Stimulated activated CD8-positive, alpha-beta memory T cell treated with anti-CD3 and anti-CD28 coated beads, Interleukin-4, amount 100 ng/mL, for 4 hours (primary cell): ENCODE measurements at places on chromosomes 16 and 17.

DNA sequence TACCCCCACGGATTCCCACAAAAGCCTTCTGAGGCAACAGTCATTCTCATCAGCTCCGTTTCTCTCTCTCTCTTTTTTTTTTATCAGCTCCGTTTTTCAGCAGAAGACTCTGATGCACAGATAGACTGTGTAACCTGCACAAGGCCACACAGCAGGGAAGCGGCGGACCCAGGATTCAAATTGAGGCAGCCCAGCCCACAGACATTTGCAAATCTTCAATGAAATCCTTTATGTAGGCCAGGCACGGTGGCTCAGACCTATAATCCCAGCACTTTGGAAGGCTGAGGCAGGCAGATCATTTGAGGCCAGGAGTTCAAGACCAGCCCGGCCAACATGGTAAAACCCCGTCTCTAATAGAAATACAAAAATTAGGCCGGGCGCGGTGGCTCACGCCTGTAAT, 2.4 kb upstream of the MEOX1 start:
- DNase-seq = no peak

GRCh38 chr17:19915245-19915978, 47.7 kb upstream of the ULK2 start:
- DNase-seq = no peak

DNA sequence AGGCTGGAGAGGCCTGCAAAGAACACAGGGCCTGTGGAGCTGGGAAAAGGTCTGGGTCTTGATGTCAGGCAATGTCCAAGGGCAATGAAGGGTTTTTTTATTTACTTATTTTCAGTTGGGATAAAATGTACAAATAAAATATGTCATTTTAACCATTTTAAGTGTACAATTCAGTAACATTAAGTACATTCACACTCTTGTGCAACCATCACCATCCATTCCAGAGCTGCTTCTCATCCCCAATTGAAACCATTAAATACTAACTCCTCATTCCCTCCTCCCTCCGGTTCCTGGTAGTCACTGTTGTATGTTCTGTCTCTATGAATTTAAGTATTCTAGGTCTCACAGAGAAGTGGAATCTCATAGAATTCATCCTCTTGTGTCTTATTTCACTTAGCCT, 444.7 kb downstream of the HS3ST3B1 start:
- DNase-seq = no peak

- DNase-seq = peak; percentile 70
Measured at GRCh38 chr17:58328195-58329034, at the start of gene TSPOAP1. TSPOAP1 (minus strand) TSS chr17:58328795; CDS start chr17:58327920, 875 bp downstream.

DNA sequence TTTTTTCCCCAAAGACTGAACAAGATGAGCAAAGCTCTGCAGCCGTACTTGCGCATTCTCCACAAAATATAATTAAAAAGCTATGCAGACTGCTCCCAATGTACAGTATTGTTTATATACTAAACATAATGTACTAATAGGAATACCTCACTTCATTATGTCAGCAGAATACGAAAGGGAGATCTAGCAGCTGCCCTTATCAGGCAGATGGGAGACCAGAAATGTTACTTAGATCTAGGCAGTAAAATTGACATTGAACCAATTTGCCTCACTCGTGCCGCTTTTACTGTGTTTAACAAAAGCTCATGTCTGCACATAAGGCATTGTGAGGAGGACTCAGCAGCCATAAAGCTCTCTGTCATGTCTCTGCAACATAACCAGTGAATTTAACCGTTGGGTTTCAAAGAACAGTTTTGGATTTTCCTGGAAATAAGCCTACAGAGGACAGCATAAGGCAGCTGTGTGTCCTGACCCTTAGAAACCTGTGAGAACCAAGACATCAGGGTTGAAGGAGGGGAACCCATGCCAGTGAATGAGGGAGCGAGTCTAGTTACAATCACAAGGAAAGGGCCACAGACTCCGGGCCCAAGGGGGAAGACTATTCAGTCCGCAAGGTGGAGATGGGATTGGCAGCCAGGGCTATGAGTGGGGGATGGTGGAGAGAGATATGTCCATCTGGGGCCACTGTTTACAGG, 71.4 kb downstream of the GNAO1 start:
- no peak for DNase-seq

DNA sequence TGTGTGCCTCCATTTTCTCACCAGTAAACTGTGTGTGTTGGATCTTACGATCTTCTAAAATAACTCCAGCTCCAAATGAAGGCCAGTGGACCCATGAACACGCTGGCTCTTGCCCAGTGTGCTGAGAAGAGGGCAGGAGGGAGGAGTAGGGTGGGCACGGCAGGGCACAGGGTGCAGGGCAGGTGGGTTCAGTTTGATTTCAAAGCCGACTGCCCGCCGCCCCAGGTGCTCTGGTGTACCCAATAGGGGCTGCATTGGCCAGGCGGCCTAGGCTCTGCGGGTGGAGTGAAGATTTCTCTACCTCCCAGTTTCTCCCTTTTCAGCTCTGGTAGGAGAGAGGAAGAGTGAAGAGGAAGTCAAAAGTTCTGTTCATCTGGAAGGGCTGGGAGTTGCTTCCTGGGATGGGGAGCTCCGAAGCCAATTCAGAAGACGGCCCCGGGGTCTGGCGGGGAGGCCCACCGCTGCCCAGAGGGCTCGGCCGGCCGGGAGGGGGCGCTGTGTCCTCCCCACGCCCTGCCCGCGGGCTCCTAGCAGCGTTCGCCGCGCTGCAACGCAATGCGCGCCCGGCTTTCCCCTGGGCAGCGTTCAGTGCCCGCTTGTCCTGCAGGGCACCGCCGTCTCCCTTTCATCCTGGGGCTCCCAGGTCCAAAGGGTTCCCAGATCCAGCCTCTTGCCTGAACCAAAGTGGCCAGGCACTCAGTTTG, 1.1 kb upstream of the CRHR1 start:
- no peak for DNase-seq

GRCh38 chr16:73369851-73370250, 321.9 kb upstream of the ZFHX3 start:
- no peak for DNase-seq

DNA sequence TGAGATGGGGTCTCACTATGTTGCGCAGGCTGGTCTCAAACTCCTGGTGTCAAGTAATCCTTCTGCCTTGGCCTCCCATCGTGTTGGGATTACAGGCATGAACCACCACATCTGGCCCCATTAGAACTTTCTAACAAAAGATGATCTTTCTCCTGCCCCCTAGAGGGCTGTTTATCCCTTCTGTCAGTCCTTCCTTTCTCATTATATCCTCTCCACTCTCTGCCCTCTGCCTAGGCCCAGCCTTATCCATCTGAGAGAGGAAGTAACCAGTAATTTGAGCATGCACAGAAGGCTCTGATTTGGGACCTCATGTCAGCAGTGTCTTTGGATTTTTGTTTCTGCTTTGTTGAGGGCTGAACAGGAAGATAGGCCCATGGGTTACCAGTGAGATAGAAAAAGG, 4.4 kb upstream of the DHX40 start:
- DNase-seq = no peak

DNA sequence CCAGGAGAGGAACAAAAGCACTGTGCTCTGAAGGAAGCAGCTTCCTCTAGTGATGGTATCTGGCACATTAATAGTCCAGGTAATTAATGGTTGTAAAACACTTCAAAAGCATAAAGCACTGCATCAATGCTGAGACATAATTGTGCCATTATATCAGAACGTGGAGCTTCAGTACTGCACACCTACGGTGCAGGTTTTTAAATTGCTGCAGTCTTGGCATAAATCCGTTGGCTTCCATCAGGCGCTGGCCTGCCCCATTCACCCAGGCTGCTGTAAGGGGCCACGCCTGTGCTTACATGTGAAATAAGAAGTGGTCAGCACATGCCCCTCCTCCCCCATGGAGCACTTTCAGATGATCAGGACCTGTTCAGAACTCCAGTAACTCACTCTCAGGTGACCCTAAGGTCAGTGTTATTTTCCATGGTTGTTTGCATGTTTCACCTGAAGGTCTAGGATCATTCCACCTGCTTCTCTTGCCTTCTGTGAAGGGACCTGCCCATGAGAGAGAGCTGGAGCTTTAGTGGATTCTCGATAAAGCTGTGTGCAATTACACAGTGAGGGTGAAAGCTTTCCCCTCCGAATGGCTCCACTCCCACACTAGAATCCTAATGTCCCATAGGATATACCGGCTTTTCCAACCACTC, 345.3 kb downstream of the CA10 start:
- no peak for DNase-seq

- no peak for DNase-seq
Measured at GRCh38 chr16:57403965-57404817, at the start of gene CCL17. CCL17 (plus strand) TSS chr16:57404767; CDS start chr16:57413933, 9,166 bp downstream.

DNA sequence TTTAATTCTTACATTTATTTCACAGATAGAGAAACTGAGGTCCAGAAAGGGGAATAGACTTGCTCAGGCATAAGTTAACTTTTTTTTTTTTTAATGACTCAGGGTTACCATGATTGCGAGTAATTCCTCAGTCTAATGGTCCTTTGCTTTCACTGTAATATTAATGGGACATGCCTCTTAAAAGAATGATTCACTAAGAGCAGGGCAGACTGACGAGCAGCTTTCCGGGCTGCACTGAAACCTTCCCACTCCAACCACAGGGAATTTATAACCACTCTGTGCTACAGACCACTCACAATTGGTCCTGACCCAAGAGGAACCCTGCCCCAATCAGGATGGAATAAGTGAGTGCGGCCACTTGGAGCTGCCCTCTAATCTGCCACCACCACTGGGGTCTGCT, 5.7 kb downstream of the HOXB2 start:
- DNase-seq = no peak

DNA sequence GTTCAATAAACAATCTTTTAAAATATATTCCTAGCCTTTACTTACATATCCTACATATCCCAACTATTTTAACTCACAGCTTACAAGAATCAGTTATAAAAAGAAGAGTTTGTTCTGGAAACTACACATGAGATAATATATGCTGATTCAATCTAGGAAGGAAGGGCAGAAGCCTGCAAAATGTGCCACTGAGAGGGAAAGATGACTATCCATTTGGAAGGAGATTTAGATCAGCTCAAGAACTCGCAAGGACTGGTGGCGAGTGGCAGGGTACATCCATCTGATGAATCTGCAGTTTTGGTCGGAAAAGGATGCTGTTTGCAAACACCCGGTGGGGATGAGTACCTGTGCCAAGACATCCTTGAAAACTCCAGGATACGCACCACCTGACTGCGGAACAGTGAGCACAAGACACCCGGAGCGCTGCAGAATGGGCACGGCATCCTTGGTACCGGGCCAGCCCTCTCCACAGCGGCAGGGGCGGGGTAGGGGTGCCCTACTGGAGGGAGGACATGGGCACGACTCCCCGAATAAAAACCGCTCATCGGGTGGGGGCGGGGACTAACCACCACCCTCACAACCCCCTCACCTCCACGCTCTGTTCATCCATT, 723 bp downstream of the TRIM37 start:
- DNase-seq = peak; percentile 57
